ENCODE measurements at places on chromosomes 2 and 18. TPM values are rescaled to one million over a fixed set of nuclear protein-coding genes. Genes with fewer than 3 reads are reported as not detected.
A peak's percentile ranks its signal among the peaks of the same experiment; 100 is the strongest.

B4GALT6 gene
- 3.5 TPM for total RNA-seq

DNA sequence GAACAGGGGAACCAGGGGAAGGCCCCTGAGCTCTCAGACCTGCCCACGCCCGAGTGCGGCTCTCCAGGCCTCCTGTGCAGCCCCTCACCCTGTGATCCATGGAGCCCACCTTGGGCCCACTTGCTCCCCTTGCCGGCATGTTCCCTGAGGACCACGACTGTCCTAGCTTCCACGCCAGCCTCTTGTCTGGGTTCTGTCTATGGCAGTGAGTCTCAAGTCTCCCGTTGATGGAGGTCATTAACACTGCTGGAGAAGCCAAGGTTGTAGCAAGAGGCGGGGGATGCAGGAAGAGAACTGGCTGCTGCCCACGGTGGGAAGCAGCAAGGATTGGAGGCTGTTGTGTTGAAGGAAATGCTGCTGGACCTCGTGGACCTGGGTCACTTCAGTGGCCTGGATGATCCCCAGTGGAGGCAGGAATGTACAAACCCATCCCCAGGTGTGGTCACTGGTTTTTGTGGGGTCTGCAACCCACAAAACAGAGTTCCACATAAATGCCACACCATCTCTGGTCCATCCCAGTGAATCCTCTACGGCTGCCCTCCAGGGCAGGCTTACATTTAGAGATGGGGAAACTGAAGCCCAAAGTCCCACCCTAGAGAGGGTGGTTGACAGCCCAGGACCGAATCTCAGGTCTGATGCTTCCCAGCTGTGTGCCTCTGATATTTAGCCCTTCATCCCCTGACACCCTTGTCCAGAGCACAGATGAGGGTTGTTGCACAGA, 150.3 kb downstream of the NDUFA10 start:
- DNase-seq: no peak

GRCh38 chr18:8036551-8036950, 469.4 kb downstream of the PTPRM start:
- DNase-seq: no peak

GRCh38 chr2:64317707-64318475, 136.1 kb upstream of the LGALSL start:
- DNase-seq: no peak

HPCAL1 gene
- total RNA-seq: 160 TPM

- no peak for DNase-seq
These were observed 25.0 kb downstream of the FAM171B start for GRCh38 chr2:186718903-186719302.

- DNase-seq: no peak
These were observed 250.7 kb downstream of the NAPG start for GRCh38 chr18:10776493-10776892.

ABCG5 gene
- not detected for total RNA-seq

- DNase-seq: no peak
These were observed 43.1 kb upstream of the EML4 start for GRCh38 chr2:42125841-42126594.

DNA sequence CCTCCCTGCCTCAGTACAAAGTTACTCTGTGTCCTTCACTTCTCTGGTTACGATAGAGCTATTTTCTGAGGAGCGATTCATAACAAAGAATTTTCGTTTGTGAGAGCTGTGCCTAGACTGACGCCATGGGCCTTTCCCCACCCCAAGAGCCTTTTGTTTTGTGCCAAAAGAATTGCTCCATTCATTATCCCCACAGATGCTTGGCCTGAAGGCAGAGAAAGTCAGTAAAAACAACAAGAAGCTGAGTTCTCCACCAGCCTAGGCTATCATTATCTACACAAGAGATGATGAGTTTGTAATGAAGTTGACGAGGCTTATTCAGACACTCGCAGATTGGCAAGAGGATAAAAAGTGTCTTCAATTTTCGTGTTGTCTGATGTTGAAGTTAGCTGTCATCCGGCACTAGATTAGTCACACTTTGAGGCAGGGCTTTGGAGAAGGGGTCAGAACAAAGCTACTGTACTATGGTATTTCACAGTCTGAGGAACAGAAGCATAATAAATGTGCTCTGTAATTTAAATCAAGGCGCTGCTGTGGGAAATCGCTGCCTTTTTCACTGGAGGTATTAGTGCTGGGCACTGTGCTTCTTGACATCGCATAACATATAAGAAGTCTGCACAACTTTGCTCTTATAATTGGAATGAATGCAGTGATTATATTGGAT, 278.4 kb upstream of the FIGN start:
- DNase-seq: no peak

GRCh38 chr2:227903381-227903780, 31.9 kb downstream of the DAW1 start:
- no peak for DNase-seq

DNA sequence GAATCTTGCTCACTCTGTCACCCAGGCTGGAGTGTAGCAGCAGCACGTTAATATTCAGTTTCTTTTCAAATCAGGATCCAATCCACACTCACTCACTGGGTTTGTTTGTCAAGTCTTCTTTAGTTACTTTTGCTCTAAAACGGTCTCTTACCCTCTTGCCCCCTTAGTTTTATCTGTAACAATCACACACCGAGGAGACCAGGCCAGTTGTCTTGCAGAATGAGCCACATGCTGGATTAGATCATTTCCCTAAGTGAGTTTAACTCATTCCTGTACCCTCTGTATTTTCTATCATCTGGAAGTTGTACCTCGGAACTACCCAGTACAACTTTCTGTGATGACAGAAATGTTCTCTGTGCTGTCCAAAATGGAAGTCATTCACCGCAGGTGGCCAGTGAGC, 20.7 kb upstream of the TOGARAM2 start:
- no peak for DNase-seq

APLF gene
- total RNA-seq: 6.8 TPM

- DNase-seq: no peak
These were observed 13.9 kb downstream of the GDF7 start for GRCh38 chr2:20680744-20681375.

DNA sequence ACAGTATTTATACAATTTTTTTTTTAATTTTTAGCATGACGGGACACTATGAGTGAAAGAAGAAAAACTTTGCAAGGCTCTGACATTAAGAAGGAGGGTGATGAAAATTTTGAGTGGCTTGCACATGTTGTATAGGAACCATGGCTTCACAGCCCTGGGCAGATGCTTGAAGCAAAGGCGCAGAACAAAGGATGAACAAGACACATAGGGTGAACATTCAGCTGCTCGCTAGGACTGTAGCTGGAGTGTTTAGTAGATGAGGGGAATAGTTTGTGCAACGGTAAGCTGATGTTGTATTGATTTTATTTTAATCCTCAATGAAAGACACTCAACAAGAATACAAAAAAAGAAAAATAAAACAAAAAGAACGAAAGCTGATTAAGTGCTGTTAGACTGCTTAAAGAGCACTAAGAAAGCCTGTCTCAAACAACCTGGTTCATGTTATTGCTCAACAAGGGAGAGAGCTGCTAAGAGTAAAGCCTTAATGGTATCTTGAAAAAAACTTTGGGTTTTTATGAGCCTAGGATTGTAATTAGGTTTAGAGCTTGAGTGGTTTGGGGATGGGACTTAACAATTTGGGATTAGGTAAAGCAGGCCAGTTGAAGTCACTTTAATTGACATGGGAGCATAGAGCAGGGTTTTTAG, 41.2 kb upstream of the GCFC2 start:
- no peak for DNase-seq

GRCh38 chr2:192719629-192720028, 524.9 kb upstream of the TMEFF2 start:
- no peak for DNase-seq

IL37 gene
- total RNA-seq: not detected

DPYSL5 gene
- not detected for total RNA-seq

SCYGR4 gene
- not detected for total RNA-seq

SERPINB12 gene
- not detected for total RNA-seq

GRCh38 chr2:218582076-218582475, 13.4 kb downstream of the CNOT9 start:
- DNase-seq: no peak

DNA sequence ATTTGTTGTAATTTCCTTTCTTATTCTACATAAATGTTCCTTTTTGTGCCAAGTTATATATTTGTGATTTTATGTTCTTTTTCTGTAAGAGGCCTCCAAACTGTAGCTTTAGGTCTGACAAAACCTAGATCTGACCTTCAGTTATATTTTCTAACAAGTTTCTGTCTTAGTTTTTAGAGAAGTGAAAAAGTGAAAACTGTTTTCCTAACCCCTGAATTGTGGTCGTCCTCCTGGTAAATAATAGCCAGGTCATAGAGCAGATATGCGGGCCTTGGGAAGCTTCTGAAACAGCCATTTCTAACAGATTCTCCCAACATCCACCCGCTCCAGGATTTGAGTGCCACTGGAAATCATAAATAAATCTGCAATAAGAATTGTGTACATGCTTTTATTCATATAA, 398.4 kb upstream of the CWC22 start:
- DNase-seq: no peak

- DNase-seq: no peak
These were observed 116.1 kb downstream of the TMEM163 start for GRCh38 chr2:134602666-134603065.

GRCh38 chr2:188619146-188619545, 327.5 kb downstream of the GULP1 start:
- DNase-seq: no peak

DNA sequence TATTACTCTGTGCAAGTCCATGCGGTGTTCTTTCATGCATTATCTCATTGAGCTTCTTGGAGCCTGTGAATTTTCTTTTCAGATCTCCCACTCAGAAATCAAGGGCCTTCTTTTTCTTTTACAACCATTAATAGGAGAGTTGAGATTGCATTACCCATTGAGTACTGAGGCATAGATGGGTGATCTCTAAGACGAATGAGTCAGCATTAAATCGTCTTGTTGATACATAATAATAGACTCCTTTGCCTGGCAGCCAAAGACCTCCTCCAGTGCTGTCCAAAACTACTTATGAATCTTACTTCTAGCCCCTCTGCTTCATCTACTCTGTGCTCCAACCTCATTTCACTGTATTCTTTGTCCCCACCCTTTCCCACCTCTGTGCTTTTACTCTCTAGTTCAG, 180.5 kb downstream of the AGPS start:
- no peak for DNase-seq

- no peak for DNase-seq
These were observed 25.6 kb upstream of the MYCN start for GRCh38 chr2:15914596-15915385.

GRCh38 chr2:20615466-20616241, 35.2 kb downstream of the HS1BP3 start:
- peak; percentile 53 for DNase-seq

ANKRD62 gene
- total RNA-seq: 0.12 TPM

DNA sequence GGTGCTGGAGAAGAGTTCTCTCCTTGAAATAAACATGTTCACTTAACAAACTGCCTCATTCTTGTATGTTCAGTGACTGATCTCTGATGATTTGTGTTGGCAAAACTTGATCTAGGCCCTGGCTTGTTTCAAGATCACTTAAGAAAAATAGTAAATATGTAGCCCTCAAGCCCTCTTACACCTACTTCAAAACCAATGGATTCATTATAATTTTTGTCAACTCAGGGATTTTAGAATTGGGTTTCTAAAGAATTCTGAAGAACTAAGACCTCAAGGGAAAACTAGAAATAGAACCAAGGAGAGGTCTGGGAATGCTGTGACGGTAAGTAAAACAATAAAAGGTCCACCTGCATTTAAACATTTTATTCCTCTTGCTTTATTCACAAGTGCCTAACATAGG, 1731.6 kb upstream of the CELF4 start:
- DNase-seq: no peak

- no peak for DNase-seq
These were observed 24.4 kb upstream of the CYP1B1 start for GRCh38 chr2:38100328-38100727.

NDC80 gene
- 0.69 TPM for total RNA-seq

- DNase-seq: peak; percentile 88
These were observed 1.5 kb upstream of the GPR148 start for GRCh38 chr2:130727286-130727924.

ITGB6 gene
- total RNA-seq: 109 TPM

DNA sequence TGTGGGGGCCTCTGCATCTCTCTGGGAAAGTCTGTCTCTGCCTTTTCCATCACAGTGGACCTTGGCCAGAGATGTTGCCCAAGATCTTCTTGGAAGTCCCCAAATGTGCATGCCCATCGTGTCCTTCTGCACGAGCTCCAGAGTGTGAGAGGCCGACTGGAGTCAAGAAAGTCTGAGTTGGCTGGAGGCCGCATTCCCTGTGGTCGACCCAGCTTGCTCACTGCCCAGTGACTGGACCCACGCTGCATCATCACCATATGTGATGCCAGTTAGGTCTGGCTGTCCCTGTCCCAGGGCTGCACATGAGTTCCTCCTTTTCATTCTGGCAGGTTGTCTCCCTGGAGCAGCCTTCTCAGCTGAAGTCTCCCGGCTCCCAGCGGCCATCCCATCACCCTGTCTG, 93.8 kb downstream of the ARL4C start:
- DNase-seq: no peak

DNA sequence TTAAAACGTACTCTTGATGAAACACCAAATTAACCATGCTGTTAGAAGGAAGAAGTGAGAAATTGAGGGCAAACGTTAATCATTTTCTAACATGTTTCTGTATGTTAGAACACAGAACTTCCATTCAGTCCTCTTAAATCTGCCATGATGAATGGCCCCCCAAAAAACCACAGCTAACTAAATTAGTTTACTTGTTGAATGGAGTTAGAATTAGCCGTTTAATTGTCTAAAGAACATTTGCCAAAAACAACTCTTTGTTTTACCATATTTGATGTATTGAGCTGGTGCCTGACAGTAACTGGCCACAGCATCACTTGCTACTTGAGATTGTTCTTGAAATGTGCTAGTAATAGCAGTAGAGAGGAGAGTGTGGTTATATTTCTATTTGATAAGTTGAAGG, 12.7 kb downstream of the CCNYL1 start:
- no peak for DNase-seq

MRO gene
- 0.20 TPM for total RNA-seq

LOXL3 gene
- 8.1 TPM for total RNA-seq

GRCh38 chr18:8139891-8140406, 469.3 kb upstream of the RAB12 start:
- no peak for DNase-seq

EIF2AK2 gene
- total RNA-seq: 57.1 TPM

SEMA4C gene
- 37.7 TPM for total RNA-seq

DNA sequence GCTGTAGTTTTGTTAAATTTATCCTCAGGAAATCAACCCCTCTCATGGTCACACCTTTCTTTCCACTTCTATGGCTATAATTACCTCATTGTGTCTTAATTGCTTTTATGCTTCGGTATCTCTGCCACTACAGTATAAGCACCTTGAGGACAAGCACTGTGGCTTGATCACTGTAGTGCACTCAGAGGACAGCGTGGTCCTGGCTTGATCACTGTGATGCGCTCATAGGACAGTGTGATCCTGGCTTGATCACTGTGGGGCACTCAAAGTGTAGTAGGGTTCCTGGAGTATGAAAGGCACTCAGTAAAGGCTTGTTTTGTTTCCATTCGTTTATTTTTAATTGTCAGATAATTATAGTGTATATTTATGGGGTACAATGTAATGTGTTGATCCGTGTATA, 44.2 kb downstream of the DTNA start:
- no peak for DNase-seq

DCDC2C gene
- total RNA-seq: not detected

TMEFF2 gene
- total RNA-seq: not detected

- DNase-seq: peak; percentile 79
These were observed at the start of gene GALNT13 for GRCh38 chr2:153871231-153872221. GALNT13 (plus strand) TSS chr2:153871922.

GRCh38 chr2:134397146-134397896, 143.4 kb downstream of the MGAT5 start:
- no peak for DNase-seq

HADHB gene
- 105 TPM for total RNA-seq

CYTIP gene
- 34.7 TPM for total RNA-seq

- no peak for DNase-seq
These were observed 43.5 kb downstream of the SPTBN1 start for GRCh38 chr2:54499661-54500060.

IL18R1 gene
- 26.5 TPM for total RNA-seq

Data from upper lobe of right lung (tissue), 1 donor.